ENCODE measurements at places on chromosomes 2 and 18.
A peak's percentile ranks its signal among the peaks of the same experiment; 100 is the strongest.

DNA sequence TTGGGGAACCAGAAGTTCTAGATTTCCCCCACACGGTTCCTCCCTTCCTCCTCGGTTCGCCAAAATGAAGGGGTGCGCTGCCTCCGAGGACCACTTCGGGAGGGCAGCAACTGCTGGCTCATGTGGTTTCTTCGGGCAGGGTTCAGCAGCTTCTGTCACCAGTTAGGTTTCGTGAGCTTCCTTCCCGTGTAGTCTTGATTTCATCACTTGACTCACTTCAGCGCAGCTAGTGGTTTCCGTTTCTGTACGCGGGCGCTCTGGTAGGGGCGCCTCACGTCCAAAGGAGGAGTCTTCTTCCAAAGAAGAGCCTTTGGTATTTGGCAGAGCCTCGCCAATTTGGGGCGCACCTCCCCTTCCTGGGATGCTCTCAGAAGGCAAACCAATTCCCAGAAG lies 485 bp upstream of the GALNT3 start:
- DNase-seq = peak; percentile 50

DNA sequence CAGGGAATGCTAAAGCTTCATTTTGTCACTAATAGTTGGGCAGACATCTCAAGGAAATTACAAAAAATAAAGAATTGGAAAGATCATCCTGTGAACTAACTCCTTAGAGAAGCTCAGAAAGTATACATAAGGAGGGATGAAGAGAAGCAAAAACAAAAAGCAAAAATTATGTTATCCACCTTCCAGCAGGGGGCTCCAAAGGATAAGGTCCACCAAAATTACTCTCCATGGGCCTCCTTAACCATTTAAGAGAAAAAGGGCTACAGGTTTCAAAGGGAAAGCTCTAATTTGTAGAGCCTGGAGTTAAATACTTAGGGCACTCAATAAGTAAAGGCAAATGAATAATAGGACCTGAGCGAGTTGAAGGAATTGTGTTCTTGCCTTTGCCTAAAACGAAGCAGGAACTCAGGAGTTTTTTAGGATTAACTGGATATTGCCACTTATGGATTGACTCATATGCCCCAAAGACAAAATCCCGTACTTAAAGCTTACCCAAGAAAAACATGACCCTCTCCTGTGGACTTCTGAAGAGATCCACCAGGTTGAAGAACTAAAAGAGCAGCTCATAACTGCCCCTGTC lies 1167.9 kb downstream of the DSC3 start:
- DNase-seq = no peak

DNA sequence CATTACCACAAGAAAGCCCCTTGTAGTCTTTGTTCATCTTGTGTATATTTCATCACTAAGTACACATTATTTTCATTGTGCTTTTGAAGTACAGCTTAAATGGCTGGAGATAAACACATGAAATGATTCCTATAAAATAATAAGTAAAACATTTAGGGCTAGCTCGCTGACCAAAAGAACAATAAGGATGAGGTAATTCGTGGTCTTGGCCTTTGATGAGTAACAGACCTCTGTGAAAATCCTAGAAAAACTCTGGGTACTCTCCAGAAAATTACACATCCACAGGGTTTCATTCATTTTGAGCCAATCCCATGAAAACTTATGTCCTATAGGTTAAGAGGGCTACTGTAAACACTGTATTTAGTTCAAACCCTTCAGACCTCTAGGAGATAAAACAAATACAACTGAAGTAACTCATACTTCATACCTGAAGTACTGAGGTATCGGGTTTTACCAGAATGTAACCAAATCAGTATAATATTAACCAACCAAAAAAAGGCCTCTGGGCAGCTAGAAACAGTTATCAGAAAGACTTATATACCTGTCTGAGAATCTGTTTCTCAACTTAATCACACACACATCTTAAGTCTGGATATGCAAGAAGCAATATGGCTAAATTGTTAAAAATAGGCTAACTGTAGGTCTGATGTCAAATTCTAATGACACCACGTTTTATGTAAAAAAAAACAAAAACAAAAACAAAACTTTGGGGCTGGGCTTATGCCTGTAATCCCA lies 31.0 kb downstream of the CFAP36 start:
- DNase-seq = no peak

DNA sequence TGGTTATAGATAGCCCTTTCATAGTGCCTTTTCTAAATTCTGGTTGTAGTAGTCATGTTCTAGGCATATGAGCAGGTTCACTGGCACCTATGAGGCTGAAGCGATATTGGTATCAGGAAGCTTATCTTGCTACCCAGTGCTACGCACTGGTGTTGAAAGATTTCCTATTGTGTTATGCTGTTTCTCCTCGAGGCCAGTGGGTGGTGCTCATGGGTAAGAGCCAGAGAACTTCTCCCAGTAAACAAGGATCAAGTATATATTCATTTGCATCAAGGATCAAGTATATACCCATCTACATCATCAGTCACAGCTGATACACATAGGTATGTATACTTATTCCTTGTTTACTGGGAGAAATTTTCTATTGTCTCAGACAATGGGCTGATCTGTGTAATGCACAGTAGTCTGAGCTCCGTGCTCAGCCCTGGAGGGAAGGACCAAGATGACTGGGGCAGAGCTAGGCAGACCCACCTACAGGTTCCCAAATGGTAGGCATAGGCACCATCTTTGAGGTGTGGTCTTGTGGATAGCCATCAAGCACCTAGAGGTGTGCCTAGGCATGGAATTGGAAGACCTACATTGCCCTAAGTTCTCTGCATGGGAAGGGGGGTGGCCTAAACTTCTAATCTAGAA lies 101.2 kb upstream of the GALNT13 start:
- DNase-seq = no peak

DNA sequence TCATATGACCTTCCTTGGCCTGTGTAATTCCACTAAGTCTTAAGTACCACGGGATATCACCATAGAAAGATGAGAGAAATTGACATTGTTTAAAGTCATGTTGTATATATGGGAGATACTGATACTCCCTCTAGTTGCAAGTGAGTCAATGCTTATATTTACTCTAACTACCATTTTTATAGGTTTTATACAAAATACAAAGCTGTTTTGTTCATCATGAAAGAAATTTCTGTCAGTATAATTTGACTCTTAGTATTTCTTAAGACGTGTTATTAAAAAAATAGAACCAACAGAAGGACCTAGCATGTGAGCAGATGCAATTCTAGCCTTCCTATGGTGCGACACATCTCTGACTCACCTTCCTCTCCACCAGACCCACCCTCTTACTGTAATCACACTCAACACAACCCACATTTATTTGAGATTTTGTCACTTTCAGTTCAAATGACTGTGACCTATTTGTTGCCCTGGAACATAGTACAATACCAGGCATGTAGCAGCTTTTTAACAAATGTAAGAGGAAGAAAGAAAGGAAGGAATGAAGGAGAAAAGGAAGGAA lies 453.1 kb downstream of the CMPK2 start:
- DNase-seq = no peak

DNA sequence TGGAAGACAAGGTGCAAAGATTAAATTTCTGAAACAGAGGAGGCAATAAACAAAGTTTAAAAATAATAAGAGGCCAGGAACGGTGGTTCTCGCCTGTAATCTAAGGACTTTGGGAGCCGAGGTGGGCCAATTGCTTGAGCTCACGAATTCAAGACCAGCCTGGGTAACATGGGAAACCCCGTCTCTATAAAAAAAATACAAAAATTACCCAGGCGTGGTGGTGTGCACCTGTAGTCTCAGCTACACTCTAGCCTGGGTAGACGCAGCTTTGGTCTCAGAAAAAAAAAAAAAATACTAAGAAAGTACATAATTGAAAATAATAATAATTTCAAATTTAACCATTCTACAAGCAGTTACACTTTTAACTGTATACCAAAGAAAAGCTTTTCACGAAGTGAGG lies 744.6 kb upstream of the POU3F3 start:
- no peak for DNase-seq

DNA sequence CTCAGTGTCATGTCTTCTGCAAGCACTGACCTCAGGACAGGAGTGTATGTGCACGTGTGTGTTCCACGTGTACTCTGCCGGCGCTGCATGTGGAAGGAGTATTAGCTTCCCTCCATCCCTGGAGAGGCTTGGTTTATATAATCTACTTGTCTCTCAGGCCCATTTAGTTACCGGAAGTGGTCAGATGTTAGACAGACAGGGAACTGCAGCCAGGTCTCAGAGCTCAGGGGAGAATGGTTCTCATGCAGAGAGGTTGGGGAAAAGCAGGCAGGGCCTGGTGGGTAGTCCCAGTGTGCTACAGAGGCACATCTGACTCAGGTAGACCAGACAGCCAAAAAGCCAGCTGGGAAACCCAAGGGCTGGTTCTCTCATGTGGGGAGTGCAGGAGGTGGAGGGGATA lies 167.9 kb downstream of the CTIF start:
- no peak for DNase-seq

DNA sequence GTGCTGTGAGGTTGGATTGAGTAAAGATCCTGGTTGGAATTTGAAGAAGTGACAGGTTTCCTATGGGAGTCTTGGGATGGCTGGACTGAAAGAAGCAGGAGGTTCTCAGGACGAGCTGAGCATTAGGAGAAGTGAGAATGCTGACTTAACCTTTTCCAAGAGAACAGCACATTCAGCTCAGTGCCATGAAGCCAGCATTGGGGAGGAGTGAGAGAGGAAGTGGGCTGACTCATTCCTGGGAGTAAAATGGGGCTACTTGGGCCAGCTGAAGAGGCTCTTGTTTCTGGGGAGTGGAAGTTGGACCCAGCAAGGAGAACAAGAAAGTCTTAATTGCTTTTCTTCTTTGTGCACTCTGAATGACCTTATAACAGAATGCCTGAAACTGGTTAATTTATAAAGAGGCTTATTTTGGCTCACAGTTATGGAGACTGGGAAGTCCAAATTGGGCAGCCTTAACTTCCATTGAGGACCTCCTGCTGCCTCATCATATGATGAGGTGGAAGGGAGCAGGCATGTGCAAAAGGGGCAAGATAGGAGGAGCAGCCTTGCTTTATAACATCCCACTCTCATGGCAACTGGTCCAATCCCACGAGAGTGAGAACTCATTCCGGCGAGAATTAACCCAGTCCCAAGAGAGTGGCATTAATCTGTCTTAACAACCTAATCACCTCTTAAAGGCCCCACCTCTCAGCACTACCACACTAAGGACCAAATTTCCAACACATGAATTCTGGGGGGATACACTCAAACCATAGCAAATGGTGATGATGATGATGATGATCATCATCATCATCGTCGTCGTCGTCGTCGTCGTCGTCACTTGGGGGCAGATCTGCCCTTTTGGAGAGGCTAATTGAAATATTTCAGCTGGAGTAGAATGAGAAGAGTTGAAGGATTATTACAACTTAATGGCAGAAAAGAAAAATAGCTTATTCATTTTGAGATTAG lies 26.1 kb downstream of the DGUOK start:
- DNase-seq = no peak

DNA sequence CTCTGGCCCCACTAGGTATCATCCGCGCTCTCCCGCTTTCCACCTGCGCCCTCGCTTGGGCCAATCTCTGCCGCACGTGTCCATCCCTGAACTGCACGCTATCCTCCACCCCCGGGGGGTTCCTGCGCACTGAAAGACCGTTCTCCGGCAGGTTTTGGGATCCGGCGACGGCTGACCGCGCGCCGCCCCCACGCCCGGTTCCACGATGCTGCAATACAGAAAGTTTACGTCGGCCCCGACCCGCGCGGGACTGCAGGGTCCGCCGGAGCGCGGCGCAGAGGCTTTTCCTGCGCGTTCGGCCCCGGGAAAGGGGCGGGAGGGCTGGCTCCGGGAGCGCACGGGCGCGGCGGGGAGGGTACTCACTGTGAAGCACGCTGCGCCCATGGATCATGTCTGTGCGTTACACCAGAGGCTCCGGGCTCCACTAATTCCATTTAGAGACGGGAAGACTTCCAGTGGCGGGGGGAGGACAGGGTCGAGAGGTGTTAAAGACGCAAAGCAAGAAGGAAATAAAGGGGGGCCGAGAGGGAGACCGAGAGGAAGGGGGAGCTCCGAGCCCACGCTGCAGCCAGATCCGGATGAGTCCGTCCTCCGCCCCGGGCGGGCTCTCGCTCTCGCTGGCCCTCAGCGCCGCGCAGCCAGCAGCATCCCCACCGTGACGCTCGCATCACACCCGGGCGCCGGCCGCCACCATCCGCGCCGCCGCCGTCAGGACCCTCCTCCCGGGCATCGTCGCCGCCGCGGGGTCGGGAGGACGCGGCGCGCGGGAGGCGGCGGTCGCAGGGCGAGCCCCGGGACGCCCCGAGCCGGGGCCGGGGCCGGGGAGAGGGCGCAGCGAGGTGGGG lies 664 bp downstream of the NETO1 start:
- DNase-seq = no peak

DNA sequence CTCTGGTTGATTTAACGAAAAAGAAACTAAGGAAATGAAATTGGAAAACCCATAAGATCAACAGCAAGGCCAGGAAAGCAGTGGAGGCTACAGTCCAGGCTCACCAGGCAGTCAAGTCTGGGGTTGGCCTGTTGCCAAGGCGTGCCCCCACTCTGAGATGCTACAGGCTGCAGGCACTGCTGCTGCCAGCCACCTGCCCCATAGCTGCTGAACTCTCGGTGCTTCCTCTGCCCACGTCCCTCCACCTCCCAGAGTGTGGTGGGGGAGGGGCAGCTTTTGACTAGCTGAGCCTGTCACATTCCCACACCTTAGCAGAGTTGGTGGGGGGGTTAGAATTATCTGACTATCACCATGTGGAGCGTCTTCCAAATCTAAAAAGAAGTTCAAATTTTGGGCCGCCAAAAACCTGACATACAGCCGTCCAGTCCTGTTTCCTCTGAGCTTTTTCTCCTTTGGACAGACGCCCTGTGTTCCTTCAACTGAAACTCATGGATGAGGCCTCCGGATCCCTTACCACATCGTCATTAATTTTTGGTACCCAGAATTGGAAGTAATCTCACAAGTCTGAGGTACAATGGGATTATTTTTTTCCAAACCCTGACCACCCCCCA lies 3.9 kb upstream of the SH3RF3 start:
- DNase-seq = peak; percentile 19

GRCh38 chr2:224817676-224818075 lies 101.5 kb upstream of the CCDC195 start:
- DNase-seq = no peak

- no peak for DNase-seq
These were observed 109.1 kb downstream of the MCFD2 start for GRCh38 chr2:46806526-46806925.

Data from CD4-positive, alpha-beta T cell treated with Interleukin-17A for 4 hours (primary cell).